ENCODE measurements at places on chromosomes 2 and 18.

- no peak for DNase-seq
These were observed 25.9 kb upstream of the RFX8 start for GRCh38 chr2:101500860-101501259.

- DNase-seq = no peak
These were observed 21.1 kb downstream of the BIRC6 start for GRCh38 chr2:32377928-32378327.

DNA sequence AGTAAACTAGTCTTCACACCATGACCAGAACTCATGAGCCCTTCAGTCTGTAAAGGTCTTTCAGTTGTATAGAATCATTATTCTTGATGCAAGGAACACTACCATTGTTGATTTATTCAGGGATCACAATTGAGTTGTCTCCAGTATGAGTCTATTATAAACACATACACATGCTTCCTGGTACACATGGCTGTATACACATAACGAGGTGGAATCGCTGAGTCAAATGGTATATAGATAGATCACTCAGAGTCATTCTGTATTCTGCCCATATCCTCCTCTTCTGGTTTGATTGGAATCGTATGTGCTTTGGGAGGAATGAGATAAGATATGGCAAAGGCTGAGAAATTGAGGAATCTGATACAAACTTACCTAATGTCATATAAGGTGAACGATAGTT, 216.0 kb downstream of the UBE2E3 start:
- DNase-seq = no peak

- no peak for DNase-seq
These were observed 1043.9 kb downstream of the TMEM182 start for GRCh38 chr2:103805746-103806145.

- no peak for DNase-seq
These were observed 1474.2 kb upstream of the CELF4 start for GRCh38 chr18:39039813-39040212.

GRCh38 chr2:42223855-42224268, 54.7 kb downstream of the EML4 start:
- no peak for DNase-seq

- no peak for DNase-seq
These were observed 126.5 kb upstream of the CCDC68 start for GRCh38 chr18:55085557-55086285.

DNA sequence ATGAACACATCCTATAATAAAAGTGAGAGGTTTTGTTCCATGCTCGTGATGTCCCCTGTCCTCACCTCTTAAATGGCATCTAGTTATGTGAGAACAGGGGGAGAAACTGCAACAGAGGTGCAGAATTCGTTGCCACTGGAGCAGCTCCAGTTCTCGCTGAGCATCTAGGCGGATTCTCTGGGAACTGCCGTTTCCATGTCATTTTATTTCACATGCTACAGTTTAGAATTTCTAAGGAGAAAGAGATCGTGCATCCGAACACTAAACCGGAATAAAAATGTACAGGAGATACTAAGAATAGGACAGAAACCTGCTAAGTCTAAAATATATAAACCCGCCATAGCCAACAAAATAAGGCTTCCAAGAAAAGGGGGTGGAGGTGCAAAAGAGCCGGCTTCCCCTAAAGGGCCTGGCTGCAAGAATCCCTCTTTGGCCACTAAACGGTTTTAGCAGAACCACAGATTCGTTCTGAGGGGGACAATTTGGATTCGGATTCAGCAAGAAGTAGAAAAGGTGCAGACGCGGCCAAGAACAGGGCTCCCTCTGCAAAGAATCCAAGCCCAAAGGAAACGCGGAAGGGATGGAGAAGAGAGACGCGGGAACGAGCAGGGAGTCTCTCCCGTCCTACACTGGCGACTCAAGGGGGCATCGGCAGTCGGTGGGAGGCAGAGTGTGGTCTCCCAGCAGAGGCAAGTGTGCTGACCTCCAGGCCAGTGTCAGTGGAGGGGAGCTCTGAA, 1.3 kb downstream of the TMEM163 start:
- no peak for DNase-seq

- DNase-seq = peak; percentile 50
These were observed 86.9 kb downstream of the LIMS1 start for GRCh38 chr2:108621087-108621559.

DNA sequence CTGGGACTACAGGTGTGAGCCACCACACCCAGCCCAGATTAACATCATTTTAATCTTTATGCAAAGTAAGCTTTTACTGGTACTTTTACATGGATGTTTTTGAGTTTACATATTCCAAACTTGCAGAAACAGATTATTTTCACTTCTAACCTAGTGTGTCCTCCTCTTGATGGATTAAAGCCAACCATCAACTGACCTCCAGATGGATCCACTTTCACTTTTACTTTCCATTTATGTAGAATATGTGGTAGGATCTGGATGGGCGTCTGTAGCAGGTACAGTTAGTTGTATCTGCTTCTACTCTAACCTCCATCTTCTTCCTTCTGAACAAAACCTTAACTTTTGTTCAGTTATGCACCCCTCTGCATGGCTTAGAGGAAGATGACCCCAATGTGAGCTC, 264.1 kb downstream of the CDH20 start:
- DNase-seq = no peak

GRCh38 chr2:138846216-138846821, 66.1 kb upstream of the NXPH2 start:
- DNase-seq = no peak

GRCh38 chr2:32798829-32799228, 147.9 kb upstream of the LTBP1 start:
- no peak for DNase-seq

GRCh38 chr2:84674586-84674985, 158.3 kb downstream of the DNAH6 start:
- DNase-seq = no peak

GRCh38 chr2:96647681-96648080, 5.1 kb downstream of the FER1L5 start:
- DNase-seq = no peak

DNA sequence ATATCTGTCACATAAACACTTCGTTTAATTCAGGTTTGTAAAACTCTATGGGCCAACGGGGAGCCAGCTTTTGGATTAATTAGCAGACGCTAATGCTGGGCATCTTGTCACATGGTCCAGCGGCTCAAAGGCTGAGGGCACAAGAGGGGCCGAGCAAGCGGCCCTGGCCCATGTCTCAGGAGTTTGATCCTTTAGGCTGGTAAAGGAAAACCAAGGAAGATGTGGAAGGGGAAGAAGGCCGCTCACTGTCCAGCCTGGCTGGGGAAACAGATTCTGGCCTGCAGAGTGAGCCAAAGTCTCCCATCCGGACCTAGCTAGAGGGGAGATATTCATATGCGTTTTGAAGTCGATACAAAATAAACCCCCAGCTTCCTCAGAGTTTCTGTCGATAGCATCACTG, 248.6 kb upstream of the SIX2 start:
- no peak for DNase-seq

GRCh38 chr2:226715347-226715990, 84.2 kb downstream of the IRS1 start:
- no peak for DNase-seq

GRCh38 chr2:216860426-216861137, 718 bp upstream of the TNP1 start:
- DNase-seq = no peak

DNA sequence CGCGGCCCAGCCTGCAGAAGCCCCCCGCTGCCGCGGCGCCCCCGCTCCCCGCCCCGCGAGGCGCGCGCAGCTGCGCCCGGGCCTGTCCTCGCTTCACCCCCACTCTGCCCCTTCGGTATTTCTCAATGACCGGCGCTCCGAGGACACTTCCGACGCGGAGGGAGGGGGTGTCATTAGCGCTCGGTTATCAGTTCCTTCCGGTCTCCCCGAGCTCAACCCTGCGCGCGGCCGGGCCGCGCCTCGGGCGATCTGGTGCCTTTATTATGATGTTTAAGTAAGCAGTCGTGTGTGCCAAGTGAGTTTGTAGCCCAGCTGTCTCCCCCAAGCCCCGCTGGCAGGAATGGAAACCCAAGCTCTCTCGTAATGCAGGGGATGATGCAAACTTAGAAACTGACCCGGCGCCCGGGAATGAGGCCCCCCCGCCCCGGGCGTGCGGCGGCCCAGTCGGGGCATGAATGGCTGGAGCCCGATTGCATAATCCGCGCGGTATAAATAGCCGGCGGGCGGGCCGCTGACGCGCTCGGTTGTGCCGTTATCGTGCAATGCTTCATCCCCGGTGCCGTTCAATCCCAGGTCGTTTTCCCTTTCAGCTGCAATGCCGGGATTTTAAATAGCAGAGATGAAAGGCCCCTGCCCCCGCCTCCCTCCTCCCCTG, 3.9 kb upstream of the SPRED2 start:
- DNase-seq = no peak

- DNase-seq = no peak
These were observed 1.9 kb downstream of the WDR12 start for GRCh38 chr2:202909394-202910192.

GRCh38 chr2:6928452-6928851, 11.2 kb downstream of the RNF144A start:
- DNase-seq = no peak

DNA sequence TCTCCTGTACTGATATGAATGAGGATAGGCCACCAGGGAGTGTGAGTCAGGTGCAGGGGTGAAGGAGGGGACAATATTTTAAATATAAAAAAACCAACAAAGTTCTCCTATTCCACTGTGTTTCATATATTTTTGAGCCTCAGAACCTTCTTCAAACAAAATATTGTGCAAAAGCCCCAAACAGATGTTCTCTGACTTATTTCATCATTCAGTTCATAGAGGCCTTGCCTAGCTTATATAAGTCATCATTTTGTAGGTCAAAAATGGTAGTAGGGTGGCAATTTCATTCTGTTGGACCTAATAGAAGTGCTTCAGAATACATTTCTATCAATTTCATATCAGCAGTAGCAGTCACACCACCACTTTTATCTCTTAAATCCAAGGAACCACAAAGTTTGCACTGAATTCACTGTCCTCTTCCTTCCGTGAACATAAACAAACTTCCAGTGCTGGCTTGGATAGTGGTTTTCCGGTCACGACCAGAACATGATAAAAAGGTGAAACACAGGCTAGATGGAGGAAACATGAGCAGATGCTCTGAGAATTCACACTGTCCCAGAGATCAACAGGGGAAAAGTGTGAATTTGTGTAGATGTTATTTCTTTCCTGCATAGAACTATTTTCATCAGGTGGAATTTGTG, 99.1 kb downstream of the EN1 start:
- DNase-seq = no peak

- DNase-seq = no peak
These were observed 89.1 kb downstream of the TGIF1 start for GRCh38 chr18:3538954-3539617.

DNA sequence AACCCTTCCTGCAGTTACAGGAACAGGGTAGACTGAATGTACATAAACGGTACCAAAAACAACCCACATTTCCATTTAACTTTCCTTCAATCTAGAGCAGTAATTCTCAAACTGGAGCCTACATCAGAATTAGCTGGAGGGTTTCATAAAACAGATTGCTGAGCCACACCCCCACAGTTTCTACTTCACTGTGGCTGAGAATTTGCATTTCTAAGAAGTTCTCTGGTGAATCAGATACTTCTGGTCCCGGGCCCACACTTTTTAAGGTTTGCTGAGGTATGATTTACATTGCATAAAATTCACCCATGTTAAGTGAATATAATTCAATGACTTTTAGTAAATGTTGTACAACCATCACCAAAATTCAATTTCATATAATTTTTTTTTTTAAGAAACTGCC, 113.7 kb downstream of the SRBD1 start:
- no peak for DNase-seq

DNA sequence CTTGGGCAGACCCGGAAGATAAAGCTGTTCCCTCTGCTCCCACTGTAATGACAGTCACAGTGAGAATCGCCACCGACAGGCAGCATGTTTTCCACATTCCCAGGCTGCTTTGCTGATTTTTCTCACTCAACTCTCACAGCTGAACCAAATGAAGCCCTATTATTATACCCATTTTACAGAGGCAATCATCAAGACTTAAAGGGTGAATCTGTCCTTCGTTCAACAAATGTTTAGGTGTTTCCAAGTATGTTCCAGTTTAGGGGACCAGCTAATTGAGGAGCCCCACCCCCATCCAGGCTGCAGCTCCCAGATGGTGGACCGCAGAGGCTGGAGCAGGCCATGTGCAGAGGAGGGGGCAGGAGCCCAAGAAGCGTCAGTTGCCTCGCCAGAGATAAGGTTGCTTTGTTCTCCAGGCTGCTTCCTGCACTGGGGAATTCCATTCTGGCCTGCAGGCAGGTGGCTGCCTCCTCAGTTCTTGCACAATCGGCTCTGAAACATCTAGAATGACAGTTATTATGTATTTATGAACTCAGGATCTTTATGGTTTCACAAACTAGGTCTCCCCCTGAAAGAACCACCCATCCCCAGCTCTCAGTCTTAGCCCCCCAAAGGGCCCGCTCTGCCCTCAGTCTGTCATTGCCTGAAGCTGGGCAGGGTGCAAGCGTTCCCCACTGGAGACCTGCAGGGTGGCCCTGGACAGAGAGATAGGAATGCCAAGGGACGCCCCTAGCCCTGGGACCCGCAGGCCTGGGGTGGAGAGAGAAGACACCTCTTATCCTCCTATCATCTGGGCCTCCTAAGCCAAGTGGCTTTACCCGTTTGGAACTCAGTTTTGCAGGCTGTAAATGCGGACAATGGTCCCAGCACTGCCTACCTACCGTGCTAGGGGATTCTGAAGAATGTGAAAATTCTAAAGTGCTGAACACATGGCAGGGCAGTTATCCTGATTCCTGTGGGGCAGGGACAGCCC, 49.1 kb upstream of the MYCN start:
- no peak for DNase-seq

- DNase-seq = no peak
These were observed 102.9 kb downstream of the CLIP4 start for GRCh38 chr2:29218071-29218470.
